NCI-H510A treated with DMSO at 0.1 percent for 48 hours (cell line): ENCODE measurements at places on chromosomes 7 and 10.

DNA sequence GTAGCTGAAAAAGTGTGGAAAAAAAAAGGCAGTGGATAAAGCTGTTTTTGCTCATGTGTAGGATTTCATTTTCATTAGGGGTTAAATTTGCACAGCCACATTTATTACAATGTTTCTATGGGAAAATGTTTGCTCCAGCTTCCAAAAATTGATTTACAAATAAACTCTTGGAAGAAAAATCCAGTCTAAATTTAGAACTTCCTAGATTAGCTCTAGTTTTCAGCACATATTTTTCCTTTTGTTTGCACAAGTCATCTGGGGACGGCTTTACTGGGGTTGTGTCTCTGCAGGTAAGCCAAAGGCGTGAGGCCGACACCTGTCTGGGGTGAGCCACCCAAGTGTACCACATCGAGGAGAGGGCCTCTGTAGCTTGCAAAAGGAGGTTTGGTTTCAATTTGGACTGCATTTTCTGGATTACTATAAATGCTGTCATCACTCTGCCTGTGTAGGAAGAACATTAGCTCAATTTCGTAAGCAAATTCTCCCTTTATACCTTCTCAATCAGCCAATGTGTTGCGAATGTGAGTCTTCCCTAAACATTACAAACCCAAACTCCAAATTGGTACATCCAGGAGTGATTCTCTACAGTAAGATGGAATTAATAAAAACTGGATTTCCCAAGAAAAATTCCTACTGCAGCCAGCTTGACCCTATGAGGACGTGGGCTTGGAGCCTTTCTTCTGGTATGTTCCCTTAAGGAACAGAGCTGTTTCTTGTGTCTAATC lies 89.5 kb upstream of the ZNF438 start:
- DNase-seq = no peak

GRCh38 chr7:70042533-70042932 lies 444.3 kb downstream of the AUTS2 start:
- no peak for DNase-seq

DNA sequence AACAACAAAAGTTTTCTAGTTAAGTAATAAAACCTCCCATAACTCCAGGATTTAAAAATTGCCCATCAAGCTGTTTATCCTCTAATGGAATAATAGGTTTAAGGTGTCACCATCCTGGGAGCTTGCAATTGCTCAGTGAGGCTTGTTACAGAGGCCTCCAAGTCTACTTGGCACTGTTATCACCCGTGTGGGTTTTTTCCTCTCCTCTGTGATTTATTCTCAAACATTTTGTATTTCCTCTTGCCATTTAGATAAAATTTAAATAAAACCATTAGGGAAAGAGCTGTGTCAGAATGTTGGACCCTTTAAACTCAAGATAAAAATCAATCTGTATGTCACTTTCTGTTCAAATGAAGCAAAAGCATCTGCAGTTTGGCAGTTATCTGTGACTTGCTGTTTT lies 202.6 kb downstream of the GALNT17 start:
- DNase-seq = no peak

DNA sequence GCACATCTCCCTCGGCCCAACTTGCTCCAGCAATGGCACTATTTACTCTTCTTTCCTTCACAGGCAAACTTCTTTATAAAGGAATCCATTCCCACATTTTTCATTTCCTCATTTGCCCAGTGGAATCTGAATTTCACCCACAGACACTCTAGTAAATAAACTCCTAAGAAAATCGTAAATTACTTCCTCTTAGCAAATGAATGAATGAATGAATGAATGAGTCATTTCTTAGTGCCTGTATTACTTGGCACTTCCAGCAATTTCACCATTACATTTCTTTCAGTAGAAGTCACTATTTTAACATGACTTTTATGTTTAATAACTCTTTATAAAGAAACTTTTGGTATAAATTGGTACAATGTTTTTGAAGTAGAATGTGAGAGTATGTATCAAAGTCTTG lies 55.7 kb downstream of the DDC start:
- no peak for DNase-seq

GRCh38 chr10:28367929-28368484 lies 65.1 kb upstream of the MPP7 start:
- no peak for DNase-seq

GRCh38 chr10:7445474-7446185 lies 34.8 kb upstream of the SFMBT2 start:
- no peak for DNase-seq

GRCh38 chr10:30762620-30763019 lies 133.1 kb upstream of the LYZL2 start:
- no peak for DNase-seq

DNA sequence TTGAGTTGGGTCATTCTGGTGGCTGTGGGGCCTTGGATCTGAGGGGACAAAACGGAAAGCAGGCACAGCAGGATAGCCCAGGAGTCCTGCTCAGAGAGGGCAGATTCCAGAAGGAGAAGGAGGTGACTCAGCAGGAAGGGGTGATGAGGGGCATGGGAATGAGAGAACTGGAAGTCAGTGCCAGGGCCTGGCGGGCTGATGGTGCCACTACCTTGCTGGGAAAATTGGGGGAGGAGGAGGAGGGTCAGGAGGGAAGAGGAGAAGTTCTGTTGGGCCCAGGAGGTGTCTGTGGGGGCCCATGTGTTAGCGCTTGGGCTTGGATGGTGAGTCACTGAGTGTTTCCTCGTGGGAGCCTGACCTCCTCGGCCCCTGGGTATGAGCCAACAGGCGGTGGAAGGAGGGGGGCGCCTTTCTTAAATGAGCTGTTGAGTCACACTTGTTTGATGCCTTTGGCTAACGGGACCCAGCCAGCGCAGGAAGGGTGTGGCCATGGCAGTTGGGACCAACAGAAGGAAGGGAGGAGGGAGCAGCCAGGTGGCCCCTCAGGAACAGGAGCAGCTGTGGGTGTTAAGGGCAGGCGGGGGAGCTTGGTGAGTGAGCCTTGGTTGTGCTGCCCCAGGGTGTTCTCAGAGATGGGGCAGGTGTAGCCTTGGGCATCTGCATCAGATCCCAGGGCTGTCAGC lies 130.0 kb upstream of the BTBD16 start:
- DNase-seq = no peak
